NCI-H345 (cell line): ENCODE measurements at places on chromosomes 7 and 10.

DNA sequence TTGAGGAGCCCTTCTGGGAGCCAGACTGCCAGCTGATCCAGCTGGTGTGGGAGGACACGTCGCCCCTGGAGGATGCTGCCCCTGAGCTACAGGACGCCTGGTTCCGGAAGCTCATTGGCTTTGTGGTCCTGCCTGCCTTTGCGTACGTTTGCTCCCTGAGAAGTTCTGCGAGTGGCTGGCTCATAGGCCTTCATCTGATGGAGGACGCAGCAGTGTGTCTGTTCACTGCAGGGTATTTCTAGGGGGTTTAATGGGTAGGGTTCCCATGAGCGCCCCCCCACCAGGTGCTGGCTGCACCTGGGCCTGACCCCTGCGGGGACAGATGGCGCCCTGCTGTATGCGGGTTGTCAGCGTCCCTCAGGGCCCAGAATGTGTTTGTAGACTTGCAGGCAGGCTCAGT lies 5.0 kb downstream of the PAOX start:
- no peak for DNase-seq

DNA sequence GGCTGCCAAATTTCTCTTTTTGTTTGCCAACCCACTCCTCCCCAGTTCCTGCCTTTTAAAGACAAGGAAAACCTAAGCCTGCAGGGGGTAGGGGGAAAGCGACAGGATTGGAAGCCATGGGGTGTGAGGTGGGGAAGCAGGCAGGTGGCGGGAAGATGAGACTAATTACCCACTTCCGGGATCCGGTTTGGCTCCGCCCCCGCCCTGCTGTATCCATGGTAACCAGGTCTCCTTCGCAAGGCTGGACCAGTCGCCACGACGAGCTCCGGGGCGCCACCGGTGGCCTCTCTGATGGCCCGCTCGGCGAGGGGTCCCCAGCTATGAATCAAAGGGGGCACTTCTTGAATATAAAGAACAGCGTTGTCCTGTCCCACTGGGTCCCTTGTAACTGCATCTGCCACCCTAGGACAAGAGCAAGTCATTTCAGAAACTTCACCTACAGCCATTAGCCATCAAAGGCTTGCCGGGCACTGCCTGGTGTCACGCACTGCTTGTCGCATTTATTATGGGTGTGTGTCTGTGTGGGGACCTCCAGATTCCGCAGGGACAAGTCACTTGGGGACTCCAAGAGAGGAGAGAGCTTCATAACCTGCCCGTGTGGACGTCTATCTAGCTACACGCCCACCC lies 55.4 kb upstream of the LMTK2 start:
- peak; percentile 84 for DNase-seq

DNA sequence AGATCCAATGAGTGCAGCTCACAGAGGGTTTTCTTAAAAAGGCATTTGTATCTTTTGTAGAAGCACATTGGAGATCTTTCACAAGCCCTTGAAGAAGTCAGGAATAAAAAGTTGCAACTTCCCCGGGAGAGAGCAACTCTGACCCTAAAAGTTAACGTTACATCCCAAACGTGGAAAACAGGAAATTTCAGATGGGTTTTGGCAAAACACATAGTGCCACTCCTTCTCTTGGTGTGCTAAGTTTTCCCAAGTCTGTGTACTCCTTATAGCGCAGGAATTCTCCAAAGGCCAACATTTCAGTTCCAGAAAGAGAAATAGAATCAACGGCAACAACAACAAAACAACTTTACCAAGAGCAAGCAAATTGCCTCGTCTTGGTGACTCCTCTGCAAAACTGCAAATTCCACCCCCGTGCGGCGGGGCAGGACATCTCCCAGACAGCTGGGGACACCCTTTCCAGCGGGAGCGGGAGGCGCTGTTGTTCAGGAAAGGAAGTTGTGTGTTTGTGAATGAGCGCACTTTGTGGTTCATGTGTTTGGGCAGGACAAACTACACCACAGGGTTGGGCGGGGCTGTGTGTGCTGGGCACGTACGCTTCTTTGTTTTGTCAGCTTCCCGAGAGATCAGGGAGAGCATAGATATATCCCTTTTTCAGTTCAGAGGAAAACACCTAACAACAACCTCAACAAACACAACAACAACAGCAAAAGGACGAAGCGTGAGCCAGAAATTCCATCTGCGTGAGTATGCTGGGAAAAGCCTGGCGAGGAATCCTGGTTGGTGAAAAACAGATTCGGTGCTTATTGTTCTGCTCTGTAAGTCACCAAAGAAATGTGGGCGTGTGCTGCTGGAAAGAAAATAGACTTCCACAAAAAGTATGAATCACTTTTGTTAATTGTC lies 294.7 kb upstream of the PITRM1 start:
- DNase-seq: no peak

DNA sequence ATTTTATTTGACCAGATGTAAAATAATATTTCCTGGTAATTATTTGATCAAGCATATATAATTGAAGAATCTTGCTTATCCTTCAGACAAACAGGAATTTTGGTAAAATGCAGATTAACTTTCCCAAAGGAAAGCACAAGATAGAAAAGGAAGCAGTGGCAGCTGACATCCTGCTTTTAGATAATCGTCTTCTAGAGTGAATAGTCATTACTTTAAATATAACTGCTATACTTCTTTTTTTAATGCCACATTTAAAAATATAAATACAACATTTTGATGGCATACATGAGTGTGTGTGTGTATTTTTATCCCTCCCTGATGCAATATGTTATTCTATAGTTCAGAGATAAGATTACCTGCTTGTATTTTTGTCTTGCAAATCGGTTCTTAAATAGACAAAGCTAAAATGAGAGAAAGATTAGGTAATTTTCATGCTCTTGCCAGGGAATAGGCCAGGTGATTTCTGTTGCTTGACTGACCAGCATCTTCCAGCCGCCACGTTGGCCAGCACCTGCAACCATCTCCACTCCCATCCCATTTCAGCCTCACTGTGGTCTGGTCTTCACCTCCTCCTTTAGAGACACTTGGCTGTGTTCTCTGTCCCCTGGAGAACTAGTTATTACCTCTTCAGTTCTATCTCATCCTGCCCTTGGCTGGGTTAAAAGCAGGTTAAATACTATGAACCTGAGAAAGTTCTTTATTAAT lies 58.1 kb downstream of the MDFIC start:
- no peak for DNase-seq

GRCh38 chr10:19531324-19531723 lies 284.9 kb upstream of the PLXDC2 start:
- no peak for DNase-seq

DNA sequence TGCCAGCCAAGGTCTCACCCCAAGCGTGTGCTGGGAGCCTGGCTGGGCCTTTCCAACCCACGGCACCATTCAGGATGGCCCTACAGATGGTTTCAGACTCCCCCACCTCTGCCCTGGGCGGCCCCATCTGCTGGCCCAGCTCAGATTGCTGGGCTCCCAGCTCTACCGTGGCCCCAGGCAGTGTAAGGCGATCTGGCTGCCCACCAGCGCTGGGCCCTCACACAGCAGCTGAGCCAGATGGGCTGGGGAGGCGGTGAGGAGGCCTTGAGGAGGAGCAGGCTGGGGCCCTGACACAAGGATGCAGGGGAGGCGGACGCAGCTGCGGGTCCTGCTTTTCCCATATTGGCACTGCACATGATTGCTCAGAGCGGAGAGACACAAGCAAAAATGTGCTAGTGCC lies 162.8 kb downstream of the NRF1 start:
- no peak for DNase-seq

DNA sequence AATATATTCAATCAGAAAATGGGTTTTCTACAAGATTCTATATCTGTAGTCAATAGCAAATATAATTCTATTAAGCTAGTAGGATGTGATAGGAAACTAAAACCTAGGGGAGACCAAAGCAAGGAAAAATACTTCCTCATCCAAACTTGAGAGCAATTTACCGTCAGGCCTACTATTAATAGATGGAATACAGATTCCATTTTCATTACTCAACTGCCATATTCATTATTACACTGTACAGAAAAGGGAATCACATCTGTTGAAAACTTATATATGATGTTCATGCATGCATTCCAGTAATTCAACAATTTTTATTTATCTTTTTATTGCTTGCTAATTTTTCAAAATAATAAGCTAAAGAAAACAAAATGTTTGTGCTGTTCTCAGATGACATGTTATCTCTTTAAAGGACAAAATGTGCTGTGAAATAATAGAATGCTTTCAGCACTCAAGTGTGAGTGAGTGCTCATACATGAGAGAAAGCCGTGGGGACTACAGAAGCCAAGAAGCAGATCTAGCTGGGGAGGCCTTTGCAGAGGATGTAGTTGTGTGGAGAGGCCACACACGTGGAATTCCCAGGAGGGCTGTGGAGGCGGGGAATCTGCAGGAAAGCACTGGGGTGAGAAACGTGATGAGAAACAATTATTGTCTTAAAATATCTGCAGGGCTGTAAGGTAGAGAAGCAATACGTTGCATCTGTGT lies 110.0 kb downstream of the EGFR start:
- peak; percentile 13 for DNase-seq

DNA sequence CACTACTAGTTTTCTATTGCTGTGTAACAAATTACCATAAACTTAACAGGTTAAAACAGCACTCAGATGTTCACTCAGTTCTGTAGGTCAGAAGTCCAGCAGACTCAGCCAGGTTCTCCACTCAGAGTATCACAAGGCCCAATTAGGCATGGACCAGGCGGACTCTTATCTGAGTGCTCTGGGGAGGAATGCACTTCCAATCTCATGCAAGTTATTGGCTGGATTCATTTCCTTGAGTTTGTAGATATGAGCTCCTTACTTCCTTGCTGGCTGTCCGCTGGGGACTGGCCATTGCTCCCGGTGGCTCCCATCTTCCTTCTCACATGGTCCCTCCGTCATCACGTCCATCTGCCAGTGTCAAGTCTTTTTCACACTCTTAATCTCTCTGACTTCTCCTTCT lies 137.0 kb upstream of the PRR15 start:
- DNase-seq: no peak

- no peak for DNase-seq
Observed at GRCh38 chr10:4217653-4218052, 432.6 kb upstream of the KLF6 start.

DNA sequence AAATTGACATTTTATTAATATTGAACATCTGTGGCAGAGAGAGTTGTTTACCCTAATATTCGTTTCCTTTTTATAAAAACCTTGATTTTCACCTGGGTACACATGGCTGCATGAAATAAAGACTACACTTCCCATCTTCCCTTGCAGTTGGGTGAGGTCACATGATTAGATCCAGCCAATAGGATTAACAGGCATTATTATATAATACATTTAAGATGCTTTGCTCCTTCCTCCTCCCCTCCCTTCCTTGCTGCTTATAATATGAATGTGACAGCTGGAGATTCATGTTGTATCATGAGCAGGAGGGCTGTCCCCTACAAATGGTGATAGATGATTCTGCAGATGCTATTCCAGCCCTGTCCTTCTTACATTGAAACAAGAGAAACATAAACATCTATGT lies 146.6 kb downstream of the SH2D4B start:
- DNase-seq: no peak

DNA sequence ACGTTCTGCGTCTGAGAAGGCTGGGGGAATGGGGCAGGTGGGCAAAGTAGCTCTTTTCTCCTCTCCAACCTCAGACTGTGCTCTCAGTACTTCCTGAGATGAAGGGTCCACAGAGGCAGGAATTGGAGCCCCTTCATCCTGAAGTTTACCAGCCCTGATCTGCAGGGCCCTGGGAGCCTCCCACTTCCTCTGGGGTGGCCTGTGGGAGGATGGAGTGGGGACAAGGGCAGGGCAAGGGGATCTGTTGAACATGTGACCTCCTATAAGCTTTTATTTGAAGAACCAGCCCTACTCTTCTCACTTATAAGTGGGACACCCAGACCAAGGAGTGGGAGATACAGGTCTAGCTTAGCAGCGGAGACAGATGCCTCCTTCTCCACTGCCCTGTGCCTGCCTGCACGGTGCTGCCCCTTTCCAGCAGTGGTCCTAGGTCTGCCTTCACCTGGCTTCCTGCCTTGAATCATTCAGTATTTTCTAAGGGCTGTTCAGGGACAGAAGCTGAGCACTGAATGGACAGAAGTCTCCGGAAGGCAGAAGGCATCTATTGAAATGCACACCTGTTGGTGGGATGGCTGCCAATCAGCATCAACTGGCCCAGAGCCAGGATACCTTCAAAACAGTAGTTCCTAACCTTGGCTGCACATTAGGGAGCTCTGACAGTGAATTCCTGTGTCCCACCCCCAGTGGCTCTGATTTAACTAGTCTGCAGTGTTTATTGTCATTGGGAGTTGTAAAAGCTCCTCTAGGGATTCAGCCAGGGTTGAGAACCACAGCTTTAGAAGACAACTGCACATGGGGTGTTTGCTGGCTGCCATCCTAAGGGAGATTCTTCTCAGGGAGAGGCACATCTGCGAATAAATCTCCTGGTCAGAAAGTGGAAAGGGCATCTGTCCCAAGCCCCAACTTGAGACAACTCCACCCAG lies 2.7 kb upstream of the ARHGAP22 start:
- peak; percentile 77 for DNase-seq

GRCh38 chr10:18086746-18087145 lies 53.5 kb upstream of the CACNB2 start:
- DNase-seq: no peak

DNA sequence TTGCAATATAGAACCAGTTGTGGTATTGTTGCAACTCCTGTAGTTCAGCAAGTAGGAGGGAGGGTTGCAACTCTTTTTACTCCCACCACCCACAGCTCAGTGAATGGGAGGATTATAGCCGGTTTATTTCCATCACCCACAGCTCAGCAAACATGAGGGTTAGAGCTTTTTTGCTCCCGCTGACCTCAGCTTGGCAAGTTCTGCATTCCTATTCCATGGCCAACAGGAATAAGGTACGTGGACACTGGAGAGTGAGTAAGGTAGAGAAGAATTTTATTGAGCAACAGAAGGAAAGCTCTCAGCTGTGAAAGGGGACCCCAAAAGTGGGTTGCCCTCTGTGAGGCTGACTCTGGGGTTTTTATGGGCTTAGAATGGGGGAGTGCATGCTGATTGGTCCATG lies 167.1 kb upstream of the SMIM30 start:
- DNase-seq: no peak

GRCh38 chr10:122115874-122116273 lies 126.9 kb downstream of the TACC2 start:
- no peak for DNase-seq

DNA sequence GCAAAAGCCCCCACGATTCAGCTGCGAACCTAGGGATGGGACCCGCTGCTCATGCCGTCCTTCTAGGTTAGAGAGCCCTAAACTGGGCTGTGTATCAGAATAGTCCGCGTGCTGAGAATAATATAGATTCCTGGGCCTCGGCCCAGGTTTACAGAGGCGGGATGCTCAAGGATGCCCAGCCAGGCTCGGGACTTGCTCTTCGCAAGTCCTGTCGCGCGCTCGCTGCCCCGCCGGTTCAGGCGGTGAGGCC lies 266 bp upstream of the STMP1 start:
- DNase-seq: no peak

GRCh38 chr10:132970641-132971438 lies 28.5 kb upstream of the CFAP46 start:
- no peak for DNase-seq

- peak; percentile 0 for DNase-seq
Observed at GRCh38 chr7:87886875-87887274, 10.6 kb downstream of the DBF4 start.
